ENCODE measurements at places on chromosomes 4 and X. TPM values are rescaled to one million over a fixed set of nuclear protein-coding genes. Genes with fewer than 3 reads are reported as not detected.

DNA sequence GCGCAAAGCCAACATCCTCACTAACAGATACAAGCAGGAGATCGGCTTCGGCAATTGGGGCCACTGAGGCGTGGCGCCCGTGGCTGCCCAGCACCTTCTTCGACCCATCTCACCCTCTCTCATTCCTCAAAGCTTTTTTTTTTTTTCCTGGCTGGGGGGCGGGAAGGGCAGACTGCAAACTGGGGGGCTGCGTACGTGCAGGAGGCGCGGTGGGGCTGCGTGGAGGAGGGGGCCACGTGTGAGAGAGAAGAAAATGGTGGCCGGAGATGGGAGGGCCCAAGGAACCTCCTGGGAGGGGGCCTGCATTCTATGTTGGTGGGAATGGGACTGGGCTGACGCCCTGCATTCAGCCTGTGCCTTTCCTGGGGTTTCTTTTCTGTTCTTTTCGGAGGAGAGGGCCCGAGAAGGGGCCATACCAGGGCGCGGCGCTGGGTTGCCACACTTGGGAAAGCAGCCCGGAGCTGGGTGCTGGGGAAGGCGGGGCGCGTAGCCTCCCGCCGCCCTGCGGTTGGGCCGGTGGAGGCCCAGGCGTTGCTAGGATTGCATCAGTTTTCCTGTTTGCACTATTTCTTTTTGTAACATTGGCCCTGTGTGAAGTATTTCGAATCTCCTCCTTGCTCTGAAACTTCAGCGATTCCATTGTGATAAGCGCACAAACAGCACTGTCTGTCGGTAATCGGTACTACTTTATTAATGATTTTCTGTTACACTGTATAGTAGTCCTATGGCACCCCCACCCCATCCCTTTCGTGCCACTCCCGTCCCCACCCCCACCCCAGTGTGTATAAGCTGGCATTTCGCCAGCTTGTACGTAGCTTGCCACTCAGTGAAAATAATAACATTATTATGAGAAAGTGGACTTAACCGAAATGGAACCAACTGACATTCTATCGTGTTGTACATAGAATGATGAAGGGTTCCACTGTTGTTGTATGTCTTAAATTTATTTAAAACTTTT, 4.5 kb downstream of the MID1IP1 start:
- peaks cover 49% of the 10 kb centered on the region for H3K36me3 ChIP-seq
- peak overlapping the region; percentile 95 for H3K4me3 ChIP-seq
- peak; percentile 79 for DNase-seq
- H3K27ac ChIP-seq = peak overlapping the region; percentile 96
- H3K27me3 ChIP-seq = no peaks in the 10 kb centered on the region

GRCh38 chr4:108885211-108885610, 122.4 kb upstream of the ETNPPL start:
- H3K27ac ChIP-seq = no peak overlapping the region
- no peaks in the 10 kb centered on the region for H3K27me3 ChIP-seq
- DNase-seq = no peak
- no peaks in the 10 kb centered on the region for H3K36me3 ChIP-seq
- peaks cover 2% of the 10 kb centered on the region for H3K4me1 ChIP-seq

- peaks cover 46% of the 10 kb centered on the region for H3K4me1 ChIP-seq
- no peak overlapping the region for H3K4me3 ChIP-seq
- peaks cover 2% of the 10 kb centered on the region for H3K27me3 ChIP-seq
- no peak for DNase-seq
- no peak overlapping the region for H3K27ac ChIP-seq
- H3K36me3 ChIP-seq = no peaks in the 10 kb centered on the region
Measured at GRCh38 chr4:81509191-81509590, 37.5 kb upstream of the RASGEF1B start.

GRCh38 chrX:42696536-42697124, 81.3 kb downstream of the PPP1R2C start:
- H3K4me3 ChIP-seq = no peak overlapping the region
- no peaks in the 10 kb centered on the region for H3K27me3 ChIP-seq
- DNase-seq = no peak
- H3K4me1 ChIP-seq = peaks cover 4% of the 10 kb centered on the region

- peaks cover 7% of the 10 kb centered on the region for H3K4me1 ChIP-seq
- no peak overlapping the region for H3K4me3 ChIP-seq
- no peak for DNase-seq
- no peak overlapping the region for H3K27ac ChIP-seq
Measured at GRCh38 chrX:153102418-153102817, 30.2 kb downstream of the PNMA6A start.

- no peaks in the 10 kb centered on the region for H3K36me3 ChIP-seq
- no peak overlapping the region for H3K27ac ChIP-seq
- H3K27me3 ChIP-seq = peaks cover 3% of the 10 kb centered on the region
- H3K4me1 ChIP-seq = no peaks in the 10 kb centered on the region
Measured at GRCh38 chr4:8695237-8696219, 103.0 kb downstream of the CPZ start.

DNA sequence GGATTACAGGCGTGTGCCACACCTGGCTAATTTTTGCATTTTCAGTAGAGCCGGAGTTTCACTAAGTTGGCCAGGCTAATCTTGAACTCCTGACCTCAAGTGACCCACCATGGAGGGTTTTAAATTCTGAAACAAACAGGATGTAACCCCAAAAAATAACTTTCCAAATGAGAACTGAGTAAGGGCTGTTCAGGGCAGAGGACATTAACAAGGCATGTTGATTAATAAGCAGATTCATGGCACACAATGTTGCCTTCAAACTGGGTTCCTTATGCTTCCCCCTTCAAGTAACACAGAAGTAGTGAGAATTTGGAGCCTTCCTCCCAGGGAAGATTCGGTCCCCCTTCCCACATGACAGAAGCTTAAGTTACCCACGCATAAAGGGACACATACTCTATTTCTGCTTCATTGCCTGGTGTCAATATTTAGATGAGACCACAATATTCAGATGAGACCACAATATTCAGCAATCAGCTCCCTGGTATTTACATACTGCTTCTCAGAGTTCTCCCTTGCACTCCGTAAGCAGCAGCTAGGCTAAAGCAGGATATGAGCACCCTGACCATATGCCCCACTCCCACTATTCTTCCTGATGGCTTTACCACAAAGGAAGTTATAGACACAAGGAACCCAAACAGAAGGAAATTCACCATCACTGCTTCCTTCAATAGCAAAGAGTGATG, 21.4 kb downstream of the GRSF1 start:
- H3K27ac ChIP-seq = peak overlapping the region; percentile 70
- H3K36me3 ChIP-seq = peaks cover 54% of the 10 kb centered on the region
- no peaks in the 10 kb centered on the region for H3K27me3 ChIP-seq
- H3K4me1 ChIP-seq = peaks cover 12% of the 10 kb centered on the region
- H3K4me3 ChIP-seq = no peak overlapping the region

GRCh38 chr4:10032625-10033024, 11.3 kb upstream of the SLC2A9 start:
- no peak overlapping the region for H3K27ac ChIP-seq
- peaks cover 2% of the 10 kb centered on the region for H3K36me3 ChIP-seq
- DNase-seq = no peak
- H3K4me1 ChIP-seq = peaks cover 2% of the 10 kb centered on the region
- no peaks in the 10 kb centered on the region for H3K27me3 ChIP-seq

DNA sequence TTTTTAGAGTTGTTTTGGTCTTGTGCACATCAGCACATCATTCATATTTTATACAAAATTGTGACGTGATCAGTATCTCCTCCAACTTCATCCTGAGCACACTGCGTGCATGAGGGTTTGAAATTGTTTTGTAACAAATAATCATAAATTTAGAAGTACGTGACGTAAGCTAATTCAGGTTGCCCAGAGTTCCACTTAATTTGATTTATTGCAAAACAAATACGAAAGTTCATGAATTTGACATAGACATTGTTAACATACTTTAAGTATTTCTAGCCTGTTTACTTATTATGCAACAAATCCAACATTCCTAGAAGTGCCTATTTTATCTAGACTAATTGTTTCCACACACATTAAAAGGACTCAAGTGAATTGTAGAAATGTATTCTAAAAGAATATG, 48.3 kb downstream of the MAP7D3 start:
- H3K27me3 ChIP-seq = no peaks in the 10 kb centered on the region
- H3K4me3 ChIP-seq = no peak overlapping the region
- no peak for DNase-seq
- peaks cover 2% of the 10 kb centered on the region for H3K36me3 ChIP-seq
- no peak overlapping the region for H3K27ac ChIP-seq

DNA sequence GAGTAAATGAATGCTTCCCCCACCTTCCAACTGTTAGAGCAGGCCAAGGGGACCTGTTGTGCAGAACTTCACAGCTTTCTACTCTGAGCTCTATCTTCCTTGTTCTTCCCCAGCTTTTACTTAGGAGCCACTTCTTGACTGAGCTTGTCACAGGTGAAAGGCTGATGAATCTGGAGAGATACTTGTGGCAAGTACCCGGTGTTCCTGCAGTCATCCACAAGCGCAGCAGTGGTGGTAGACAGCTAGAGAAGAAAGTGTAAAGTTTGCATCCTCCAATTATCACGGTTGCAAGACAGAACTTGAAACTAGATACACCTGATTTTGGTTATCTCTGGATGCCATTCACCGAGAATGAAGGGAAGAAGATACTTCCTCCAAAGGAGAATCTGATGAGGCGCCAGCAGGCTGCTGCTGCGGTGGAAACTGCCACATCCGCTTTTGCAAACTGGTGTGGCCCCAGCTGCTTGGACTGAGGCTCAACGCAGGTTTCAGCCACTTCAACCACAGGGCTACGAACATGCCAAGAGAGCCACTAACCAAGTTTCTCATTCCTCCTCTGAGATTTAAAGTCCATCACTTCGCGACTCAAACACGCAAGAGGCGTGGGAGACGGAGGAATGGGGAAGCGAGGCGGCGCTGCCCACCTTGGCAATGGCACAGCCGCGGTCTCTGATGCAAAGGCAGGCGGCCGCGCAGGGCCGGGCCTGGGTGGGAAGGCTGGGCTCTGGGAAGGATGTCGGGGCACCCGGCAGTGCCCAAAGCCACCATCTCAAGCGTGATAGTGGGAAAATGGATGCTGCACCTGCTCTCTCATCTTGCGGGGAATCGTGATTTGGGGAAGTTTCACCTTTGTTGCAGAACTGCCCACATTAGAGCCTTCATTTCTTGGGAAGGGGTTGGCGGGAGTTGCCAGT, 1.3 kb upstream of the FHIP1A start:
- H3K36me3 ChIP-seq = no peaks in the 10 kb centered on the region
- peaks cover 18% of the 10 kb centered on the region for H3K4me1 ChIP-seq
- H3K27ac ChIP-seq = peak overlapping the region; percentile 64
- peaks cover 29% of the 10 kb centered on the region for H3K27me3 ChIP-seq

DNA sequence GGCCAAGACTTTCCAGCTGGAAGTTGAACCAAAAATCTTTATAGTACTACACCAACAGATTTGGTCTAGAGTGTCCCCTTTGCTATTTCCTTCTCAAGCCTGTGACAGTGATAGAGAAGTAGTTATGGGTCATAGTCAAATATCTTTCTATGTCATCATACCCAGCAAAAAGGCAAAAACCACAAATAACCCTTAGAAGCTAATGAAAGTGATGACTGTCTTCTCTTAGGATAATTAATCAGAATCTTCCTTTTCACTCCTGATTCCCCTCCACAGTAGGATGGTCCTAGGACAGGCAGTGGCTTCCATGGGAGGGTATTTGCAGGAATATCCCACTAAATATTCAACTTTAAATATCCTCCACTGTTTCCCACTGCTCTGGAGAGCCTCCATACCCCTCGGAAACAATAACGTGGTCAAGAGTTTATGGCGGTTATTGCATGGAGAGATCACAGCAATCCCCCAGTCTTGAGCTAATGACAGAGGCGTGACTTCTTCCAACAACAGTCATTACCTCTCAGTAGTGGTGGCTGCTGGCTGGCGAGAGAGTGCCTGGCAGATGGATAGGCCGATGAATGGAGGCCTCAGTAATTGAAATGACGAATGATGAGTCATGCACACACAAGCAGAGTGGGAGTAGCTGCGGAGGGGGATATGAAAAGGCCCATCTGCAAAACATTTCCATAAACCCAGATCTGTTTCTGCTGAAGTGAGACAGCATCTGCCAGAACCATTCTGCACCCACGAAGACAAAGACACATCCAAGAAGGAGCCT, 154.9 kb downstream of the STK32B start:
- H3K4me3 ChIP-seq = no peak overlapping the region
- no peaks in the 10 kb centered on the region for H3K36me3 ChIP-seq
- H3K27ac ChIP-seq = no peak overlapping the region
- H3K27me3 ChIP-seq = no peaks in the 10 kb centered on the region
- no peaks in the 10 kb centered on the region for H3K4me1 ChIP-seq

DNA sequence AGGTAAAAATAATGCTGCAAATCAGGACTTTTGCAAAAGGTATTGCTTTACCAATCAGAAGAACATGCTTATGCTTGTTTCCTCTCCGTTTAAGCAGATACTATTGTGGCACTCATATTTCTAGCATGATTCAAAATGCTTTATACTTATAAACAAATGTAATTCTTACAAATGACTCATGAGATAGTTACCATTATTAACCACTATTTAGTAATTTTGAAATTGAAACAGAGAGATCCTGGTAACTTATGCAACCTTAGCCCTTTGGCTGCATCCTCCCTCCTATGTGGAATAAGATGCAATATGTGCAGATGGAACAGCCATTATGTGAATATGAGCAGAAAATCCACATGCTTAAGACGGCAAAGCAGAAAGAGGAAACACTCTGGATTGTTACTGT, 164.7 kb downstream of the PCDH18 start:
- no peaks in the 10 kb centered on the region for H3K4me1 ChIP-seq
- H3K27ac ChIP-seq = no peak overlapping the region
- no peak overlapping the region for H3K4me3 ChIP-seq
- no peaks in the 10 kb centered on the region for H3K36me3 ChIP-seq

GRCh38 chr4:56681158-56681852, at the start of gene HOPX:
Gene HOPX (minus strand): TSS chr4:56681296. CDS start chr4:56657816, 23,480 bp downstream.
- H3K36me3 ChIP-seq = no peaks in the 10 kb centered on the region
- H3K4me1 ChIP-seq = peaks cover 34% of the 10 kb centered on the region
- H3K27ac ChIP-seq = peak within 1 kb of the TSS; percentile 61
- peak; percentile 90 for DNase-seq
- peaks cover 28% of the 10 kb centered on the region for H3K27me3 ChIP-seq
- H3K4me3 ChIP-seq = peak within 1 kb of the TSS; percentile 51

DNA sequence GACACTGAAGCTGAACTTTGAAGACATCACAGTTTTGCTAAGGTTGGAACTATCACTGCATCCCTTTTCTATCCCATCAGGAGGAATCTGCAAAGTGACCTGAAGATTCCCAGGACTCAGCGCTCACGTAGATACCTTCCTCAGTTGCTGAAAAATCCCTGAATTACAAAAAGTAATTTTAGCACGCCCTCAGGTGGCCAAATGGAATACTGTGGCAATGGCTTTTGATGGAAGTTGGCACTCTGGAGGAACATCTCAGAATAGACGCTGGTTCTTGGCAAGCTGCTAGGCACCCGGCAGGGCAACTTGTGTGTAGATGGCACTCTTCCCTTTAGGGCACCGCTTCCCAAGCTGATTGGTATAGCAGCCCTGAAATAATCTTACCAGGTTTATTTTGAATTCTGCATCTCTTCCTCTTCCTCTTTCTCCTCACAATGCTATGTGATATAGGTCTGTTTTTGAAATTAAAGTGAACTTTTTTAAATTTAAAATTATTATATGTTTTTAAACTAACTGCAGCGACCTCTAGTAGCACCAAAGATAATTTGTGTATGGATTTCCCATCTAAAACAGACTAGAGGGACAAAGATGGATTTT, 16.3 kb upstream of the ESX1 start:
- DNase-seq = peak; percentile 59
- H3K4me3 ChIP-seq = peak overlapping the region; percentile 40
- H3K27ac ChIP-seq = no peak overlapping the region
- H3K27me3 ChIP-seq = peaks cover 12% of the 10 kb centered on the region

- no peak overlapping the region for H3K27ac ChIP-seq
- peaks cover 2% of the 10 kb centered on the region for H3K4me1 ChIP-seq
- H3K36me3 ChIP-seq = no peaks in the 10 kb centered on the region
- no peak overlapping the region for H3K4me3 ChIP-seq
- no peak for DNase-seq
- H3K27me3 ChIP-seq = peaks cover 5% of the 10 kb centered on the region
Measured at GRCh38 chrX:15116900-15117299, 153.0 kb downstream of the ASB9 start.

FOXO4 gene
- 9.5 TPM for total RNA-seq

ARHGAP36 gene
- total RNA-seq = not detected

NEUROG2 gene
- 0.11 TPM for total RNA-seq

SSX4B gene
- total RNA-seq = not detected

LANCL3 gene
- total RNA-seq = 0.18 TPM

GLRA3 gene
- not detected for total RNA-seq
